ENCODE measurements at places on chromosomes 4 and X.

DNA sequence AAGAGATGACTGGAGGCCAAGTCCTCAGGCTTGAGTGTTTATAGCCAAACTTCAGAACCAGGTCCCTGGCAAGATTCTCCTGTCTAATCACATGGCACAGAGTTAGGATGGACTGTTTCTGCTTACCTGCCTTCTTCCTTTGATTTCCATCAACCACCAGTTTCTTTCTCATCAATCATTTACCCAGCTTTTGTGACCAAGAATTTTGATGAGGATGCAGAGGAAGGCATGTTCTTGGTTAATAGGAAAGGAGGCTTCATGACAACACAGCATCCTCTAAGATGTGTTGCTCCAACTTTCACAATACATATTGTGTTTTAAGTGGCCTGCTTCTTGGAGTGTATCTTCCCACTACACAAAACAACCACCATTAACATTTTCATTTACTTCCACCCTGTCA lies 65.3 kb downstream of the NFKB1 start:
- DNase-seq: no peak

- no peak for DNase-seq
Measured at GRCh38 chrX:46918434-46918833, 6.2 kb downstream of the JADE3 start.

- no peak for DNase-seq
Measured at GRCh38 chrX:150508018-150508417, 60.4 kb upstream of the MTM1 start.

- peak; percentile 20 for DNase-seq
Measured at GRCh38 chrX:110442635-110443034, 84.0 kb downstream of the RTL9 start.
